Activated T-cell treated with anti-CD3 and anti-CD28 coated beads, Interleukin-2, amount 50 U/mL, for 48 hours (primary cell): ENCODE measurements at places on chromosomes 2 and 18.

DNA sequence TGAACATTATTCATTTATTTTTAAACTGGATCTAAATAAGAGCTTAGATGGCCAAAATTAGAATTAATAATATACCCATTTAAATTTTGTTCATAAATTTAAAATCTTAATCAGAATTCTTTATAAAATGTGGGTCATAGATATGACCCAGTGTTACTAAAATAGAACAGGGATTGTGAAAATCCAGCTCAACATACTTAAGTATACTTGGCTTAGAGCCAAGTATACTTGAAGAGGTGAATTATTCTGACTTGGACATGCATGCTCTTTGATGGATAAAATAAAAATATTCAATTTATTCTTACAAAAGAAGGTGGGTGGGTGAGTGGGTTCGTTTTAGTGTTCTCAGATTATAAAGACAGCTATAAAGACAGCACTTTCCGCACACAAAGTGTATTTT lies 70.7 kb downstream of the SPOPL start:
- DNase-seq: no peak

GRCh38 chr2:42424033-42424432 lies 63.0 kb upstream of the COX7A2L start:
- DNase-seq: no peak

DNA sequence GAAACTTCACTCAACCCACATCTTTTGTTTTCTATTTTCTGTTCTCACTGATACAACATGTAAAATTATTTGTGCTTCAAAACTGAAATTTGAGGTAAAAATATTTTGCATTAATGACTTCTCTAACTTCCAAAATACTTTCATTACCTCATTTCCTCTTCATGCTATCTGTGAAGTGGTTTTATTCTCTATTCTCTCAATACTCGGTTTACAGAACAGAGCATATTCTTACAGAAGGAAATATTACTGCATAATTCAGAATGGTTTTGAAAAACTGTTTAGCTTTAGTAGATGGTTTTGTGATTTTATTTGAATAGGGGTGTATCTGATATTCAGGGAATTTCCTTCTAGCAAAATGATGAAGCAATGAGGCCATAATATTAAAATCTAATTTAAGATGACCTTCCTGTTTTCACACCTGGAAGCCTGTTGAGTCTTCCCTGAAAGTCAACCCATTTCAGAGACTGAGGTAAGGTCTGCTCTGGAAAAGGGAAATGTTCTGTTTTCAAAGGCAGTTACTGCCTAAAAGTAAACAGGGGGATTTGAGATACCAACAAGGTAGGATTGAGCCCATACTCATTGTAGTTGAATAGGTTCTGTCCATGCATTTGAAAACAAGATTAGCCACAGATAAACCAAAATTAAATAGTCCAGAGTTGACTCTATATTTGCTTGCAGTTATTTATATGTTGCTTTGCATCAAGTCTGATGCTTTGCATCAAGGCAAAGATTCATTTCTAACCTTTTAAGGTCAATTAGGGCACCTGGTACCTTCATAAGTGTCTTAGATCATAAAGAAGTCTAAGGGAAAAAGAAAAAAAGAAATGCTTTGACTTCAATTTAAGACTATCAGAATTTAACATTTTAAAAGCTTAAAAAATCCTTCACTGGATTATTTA lies 50.8 kb upstream of the PEX13 start:
- no peak for DNase-seq

- no peak for DNase-seq
These were observed 59.3 kb upstream of the ALPP start for GRCh38 chr2:232319067-232319802.

GRCh38 chr2:240121190-240121589 lies 14.9 kb downstream of the COPS9 start:
- DNase-seq: no peak

DNA sequence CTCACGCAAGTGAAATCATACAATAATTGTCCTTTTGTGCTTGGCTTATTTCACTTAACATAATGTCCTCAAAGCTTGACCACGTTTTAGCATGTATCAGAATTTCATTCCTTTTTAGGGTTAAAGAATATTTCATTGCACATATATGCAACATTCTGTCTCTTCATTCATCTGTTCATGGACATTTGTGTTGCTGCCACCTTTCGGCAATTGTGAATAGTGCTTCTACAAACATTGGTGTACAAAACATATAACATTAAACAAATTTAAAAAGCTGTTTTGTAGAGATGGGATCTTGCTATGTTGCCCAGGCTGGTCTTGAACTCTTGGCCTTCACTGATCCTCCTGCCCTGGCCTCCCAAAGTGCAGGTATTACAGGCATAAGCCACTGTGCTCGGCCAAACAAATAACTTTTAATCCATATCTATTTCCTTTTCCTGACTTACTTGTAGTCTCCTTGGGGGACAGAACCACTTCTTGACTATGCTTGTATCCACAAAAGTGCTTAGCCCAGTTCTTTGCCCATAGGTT lies 209.3 kb downstream of the SLC4A3 start:
- DNase-seq: no peak

DNA sequence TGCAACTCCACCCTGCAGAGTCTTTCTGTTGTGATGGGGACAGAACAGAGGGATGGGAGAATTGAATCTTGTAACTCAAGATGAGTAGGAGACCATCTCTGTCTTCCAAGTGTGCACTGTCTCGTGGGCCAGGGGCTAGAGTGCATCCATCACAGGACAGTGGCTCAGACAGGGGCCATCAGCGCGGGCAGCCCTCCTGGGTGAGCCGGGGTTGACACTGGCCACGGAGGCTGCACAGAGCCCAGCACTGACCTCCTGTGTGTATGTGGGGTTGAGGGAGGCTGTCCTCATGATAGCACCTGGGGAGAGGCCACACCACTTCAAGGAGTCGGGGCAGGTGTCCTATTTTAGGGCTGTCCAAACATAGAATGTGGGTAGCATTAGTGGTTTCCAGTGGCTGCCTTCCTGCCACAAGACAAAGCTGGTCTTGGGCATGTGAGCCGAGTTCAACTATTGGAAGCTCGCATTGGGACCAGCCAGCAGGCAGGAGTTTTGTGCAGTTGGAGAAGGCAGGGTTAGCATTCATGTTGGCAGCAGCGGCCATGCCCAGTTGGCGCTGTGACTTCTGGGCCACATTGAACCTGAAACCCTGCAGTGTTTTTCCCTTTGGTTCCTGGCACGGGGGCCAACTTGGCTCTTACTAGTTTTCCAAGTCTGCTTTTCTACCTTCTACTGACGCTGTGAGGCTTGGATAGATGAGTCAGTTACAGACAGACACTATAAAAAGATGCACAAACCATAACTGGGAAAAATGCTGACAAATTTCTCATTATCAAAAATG lies 45.3 kb downstream of the ACOXL start:
- DNase-seq: no peak

DNA sequence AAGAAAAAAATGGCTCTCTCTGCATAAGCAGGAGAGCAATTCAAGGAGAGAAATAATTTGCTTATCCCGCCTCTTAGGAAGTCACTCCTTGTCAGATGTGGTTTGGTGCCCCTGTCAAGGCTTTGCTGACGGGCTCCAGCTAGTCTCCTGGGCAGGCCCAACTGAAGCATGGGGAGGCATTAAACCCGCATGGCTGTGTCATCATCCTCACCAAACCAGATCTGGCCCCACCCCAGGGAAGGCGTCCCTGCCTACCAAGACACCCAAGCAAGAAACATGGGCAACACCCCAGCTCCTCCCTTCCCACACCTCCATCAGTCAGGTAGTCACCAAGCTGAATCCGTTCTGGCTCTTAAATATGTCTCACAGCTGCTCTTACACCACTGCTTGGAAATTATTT lies 108.0 kb downstream of the SGPP2 start:
- DNase-seq: no peak

DNA sequence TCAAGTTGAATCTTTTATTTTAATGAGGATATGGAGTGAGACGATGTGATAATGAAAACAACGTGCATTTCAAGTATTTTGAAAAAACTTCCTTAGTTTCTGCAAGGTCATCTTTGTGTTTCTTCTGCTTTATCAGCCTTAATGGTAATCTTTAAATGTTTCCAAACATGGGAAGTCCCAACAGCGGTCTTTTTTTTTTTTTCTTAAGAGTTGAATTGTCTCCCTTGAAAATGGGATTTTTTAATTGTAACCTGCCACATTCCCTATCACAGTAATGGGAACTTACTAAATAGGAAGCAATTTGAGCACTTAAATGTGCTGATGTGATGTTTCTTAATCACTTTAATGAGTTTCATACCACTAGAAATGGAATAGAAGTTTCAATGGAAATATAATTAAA lies 45.8 kb downstream of the ATIC start:
- DNase-seq: no peak

GRCh38 chr2:183383854-183384253 lies 259.6 kb downstream of the NUP35 start:
- no peak for DNase-seq

DNA sequence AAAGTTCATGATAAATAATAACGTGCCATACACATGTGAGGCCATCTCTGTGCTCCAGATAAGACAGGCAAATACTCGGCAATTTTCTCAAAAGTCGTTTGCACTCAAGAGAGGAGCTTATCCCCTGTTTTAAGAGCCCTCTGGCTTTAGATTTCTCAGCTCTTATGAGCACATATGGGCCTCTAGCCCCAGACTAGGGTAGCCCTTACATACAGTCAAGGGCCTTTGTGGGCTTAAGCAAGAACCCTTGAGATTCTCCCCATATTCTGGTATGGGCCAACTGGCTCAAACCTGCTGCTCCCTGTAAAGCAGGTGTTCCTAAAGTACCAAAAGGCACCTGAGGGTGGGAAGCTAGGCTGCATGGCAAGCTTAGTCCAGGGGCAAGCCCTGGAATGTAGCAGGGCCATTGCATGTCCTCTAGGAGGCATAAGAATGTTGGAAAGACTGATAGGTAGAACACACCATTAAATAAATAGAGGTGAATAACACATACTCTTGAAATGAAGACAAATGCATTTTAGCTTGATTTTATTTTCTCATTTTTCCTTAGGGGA lies 66.1 kb downstream of the FASTKD2 start:
- DNase-seq: no peak

- DNase-seq: peak; percentile 91
These were observed 2.2 kb upstream of the CASP8 start for GRCh38 chr2:201257956-201258665.

DNA sequence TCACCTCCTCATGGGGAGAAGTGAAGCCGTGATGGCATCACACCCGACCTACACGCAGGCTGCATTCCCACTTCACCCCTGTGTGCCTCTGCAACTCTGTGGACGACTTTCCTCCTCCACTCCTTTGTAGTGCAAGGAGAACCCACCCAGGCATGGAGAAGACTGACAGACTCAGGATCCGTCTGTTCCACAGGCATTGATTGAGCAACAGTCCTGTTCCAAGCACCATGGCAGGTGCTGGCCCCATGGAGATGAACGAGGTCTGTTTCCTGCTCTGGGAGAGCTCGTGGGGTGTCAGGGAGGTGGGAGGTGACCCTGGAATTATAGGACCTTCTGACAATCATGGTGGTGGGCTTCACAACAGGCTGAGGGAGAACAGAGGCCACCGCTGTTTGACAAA lies 284.7 kb upstream of the HDAC4 start:
- no peak for DNase-seq
